Fibroblast of the conjunctiva (primary cell): ENCODE measurements at places on chromosomes 6 and 20.

GRCh38 chr20:51563174-51563485 lies 20.6 kb upstream of the NFATC2 start:
- no peak for DNase-seq

GRCh38 chr6:86789779-86790411 lies 147.4 kb upstream of the HTR1E start:
- DNase-seq, result no peak

- DNase-seq, result no peak
These were observed 213.1 kb downstream of the DOK5 start for GRCh38 chr20:54688476-54688875.

GRCh38 chr6:121858310-121858709 lies 422.9 kb downstream of the GJA1 start:
- no peak for DNase-seq

- no peak for DNase-seq
These were observed 222.0 kb downstream of the MAFB start for GRCh38 chr20:40467067-40467466.

- DNase-seq, result no peak
These were observed 127.0 kb downstream of the TBC1D7 start for GRCh38 chr6:13201336-13201735.
